ENCODE measurements at places on chromosomes 4 and X.

GRCh38 chr4:11415409-11416070 is 13.2 kb downstream of the HS3ST1 start:
- DNase-seq: no peak

GRCh38 chr4:132737344-132737743 is 411.8 kb upstream of the PCDH10 start:
- DNase-seq: no peak

- no peak for DNase-seq
Observed at GRCh38 chrX:153925739-153926551, at the start of gene ARHGAP4. Gene ARHGAP4, minus strand, starts transcription at chrX:153926264. Its CDS starts 62 bp downstream, at chrX:153926202.

DNA sequence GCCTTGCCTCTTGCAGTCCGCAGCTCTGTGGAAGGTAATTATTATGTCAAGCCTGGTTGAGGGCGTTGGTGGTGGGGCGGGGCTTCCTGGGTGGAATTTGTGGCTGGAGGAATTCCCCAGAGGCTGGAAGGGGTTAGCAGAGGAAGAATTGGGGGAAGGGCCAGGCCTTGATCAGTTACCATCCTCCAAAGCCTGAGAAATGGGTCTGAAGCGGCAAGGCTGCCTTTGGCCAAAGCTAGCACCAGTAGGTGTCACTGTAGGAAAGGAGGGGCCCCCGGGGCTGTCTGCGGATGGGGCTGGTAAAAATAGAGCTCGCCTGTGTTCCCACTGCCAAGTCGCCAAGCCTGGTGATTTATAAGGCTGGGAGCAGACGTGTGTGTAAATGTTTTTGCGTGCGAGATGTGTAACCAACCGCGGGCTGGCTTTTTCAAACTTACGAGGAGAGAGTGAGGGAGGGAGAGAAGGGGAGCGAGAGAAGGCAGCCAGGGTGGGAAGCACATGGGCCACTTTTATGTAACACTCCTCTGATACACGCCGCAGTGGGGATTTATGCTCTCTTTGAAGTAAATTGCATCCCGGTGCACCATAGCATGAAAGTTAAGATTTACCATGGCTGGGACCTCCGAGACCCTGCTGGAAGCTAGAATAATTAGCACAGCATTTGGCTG is 367.0 kb downstream of the BCOR start:
- DNase-seq: peak; percentile 86

DNA sequence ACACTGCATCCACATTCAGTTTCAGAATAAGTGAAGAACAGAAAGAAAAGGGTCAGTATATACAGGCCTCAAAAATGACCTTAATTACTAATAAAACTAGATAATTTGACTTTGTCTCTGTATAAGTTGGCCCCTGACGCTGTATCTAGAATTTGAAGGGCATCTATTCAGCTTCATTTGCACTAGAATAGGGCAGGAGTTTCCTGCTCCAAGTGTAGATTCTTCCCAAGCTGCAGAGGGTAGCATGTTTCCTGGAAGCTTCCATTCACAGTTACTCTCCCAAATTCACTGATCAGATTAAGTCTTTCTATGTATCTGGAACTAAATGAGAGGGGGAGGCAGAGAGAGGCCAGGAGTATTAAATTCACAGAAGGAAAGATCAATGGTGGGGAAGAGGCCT is 90.9 kb downstream of the GC start:
- DNase-seq: no peak

DNA sequence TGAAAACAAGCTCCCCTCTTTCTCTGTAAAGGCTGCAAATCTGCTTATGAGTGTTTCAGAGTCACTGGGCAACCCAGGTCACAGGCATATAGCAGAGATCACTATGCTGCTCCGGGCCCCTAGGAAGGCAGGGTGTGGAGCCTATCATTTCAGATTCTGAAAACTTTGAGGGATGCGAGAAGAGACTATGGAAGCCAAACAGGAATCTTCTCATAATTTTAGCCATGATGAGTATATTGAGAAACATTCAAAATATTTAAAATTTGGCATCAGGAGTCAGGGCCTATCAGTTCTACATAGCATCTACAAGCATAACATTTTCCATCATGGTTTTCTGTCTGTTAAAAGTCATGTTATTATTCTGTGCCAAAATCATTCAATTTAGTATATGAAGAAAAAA is 61.7 kb upstream of the ATXN3L start:
- no peak for DNase-seq

DNA sequence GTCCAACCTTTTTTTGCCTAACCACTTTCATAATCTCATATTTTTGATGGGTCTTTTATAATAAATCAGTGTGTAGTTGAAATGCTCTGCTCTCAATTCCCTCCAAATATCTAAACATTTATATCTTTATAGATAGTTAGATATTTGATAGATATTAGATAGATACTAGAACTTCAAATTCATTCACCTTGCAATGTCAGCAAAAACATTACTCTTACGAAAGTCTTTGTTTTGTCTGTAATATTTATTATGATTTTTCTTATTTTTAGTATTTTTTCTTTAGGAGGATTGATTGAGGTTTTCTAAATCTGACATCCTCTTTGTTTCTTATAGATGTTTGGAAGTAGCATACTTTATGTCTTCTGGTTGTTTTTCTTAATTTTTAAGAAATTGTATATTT is 2563.6 kb downstream of the PCDH7 start:
- no peak for DNase-seq

GRCh38 chrX:73766431-73766795 is 203.4 kb downstream of the CHIC1 start:
- DNase-seq: no peak

DNA sequence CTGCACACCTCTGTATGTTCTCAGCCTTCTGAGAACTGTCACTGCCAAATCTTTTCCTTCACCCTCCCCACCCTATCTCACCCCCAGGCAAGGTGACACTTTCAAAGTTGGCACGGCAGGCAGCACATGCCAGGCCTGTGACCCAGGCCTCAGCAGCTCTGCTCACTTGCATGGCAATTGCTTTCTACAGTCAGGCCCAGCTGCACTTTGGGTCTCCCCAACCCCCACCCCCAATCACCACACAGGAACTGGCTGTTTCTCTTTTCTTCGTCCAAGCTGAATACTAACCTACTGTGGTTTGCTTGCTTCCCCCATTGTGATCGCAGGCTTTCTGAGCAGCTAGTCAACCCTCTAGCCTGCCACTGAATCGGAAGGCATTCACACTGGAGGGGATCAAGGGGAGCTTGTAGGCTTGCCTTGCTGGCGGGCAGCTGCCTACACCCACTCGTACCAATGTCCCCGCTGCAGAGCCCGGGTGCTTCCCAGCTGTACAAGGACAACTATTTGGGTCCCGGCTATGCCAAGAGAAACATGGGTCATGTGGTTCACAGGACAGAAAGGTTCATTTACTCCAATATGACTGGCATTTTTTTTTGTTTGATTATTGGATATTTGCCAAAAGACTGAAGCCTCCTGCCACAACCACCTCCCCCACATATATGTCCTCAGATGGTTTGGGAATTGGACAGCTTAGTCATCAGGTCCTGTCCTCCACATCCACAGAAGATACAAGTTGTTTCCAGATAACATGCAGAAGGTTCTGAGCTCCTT is 28.1 kb downstream of the SLC25A43 start:
- DNase-seq: no peak

- no peak for DNase-seq
Observed at GRCh38 chrX:82945332-82945731, 562.8 kb upstream of the POU3F4 start.

DNA sequence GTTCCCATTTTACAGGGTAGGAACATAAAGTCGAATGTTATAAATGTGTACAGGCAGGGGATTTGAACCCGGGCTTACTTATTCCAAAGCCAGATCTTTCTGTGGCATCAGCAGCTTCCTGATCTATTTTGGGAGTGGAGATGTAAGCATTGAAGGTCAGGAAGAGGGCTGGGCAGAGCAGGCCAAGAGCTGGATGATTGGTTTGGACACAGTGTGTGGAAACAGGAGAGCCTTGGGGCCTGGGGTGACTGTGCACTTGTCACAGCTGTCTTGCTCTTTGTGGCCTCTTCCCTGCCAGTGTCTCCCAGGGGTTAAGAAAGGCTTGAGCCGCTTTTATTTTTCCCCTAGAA is 127.9 kb upstream of the ENPP6 start:
- DNase-seq: peak; percentile 81

- no peak for DNase-seq
Observed at GRCh38 chr4:154049457-154050181, 260.7 kb upstream of the SFRP2 start.

DNA sequence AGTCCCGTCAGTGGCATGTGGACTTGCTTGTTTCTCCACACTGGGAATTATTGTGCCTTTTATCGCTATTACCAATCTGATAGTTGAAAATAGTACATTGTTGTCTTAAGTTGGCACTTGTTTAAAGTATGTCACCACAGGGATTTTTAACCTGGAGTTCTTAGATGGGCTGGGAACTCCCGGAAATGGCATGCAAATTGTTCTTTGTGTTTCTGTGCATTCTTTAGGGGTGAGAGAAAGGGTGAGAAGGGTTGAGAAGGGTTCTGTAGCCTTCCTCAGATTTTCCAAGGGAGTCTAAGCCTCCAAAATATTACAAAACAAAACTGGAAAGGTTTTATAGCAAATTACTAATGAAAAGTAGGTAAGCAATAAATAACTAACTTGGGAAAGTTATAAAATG is 176.9 kb downstream of the ZIC3 start:
- no peak for DNase-seq

DNA sequence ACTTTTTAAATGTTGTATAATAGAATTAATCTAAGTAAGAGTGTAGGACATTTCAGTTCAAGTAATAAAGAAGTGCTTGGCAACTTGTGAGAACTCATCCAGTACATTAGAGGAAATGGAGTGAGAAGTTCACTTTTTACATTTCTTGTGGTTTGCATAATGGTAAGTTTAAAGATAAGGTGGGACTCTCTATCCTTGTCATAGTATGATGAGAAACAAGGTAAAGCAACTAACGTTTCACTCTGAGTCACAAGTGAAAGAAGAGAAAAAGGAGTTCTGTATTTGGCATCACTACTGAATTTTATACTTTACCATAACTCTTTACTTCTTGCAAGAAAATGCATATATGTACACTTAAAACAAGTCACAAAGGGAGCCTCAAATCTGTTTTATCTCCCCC is 219.4 kb downstream of the SLC4A4 start:
- DNase-seq: no peak

DNA sequence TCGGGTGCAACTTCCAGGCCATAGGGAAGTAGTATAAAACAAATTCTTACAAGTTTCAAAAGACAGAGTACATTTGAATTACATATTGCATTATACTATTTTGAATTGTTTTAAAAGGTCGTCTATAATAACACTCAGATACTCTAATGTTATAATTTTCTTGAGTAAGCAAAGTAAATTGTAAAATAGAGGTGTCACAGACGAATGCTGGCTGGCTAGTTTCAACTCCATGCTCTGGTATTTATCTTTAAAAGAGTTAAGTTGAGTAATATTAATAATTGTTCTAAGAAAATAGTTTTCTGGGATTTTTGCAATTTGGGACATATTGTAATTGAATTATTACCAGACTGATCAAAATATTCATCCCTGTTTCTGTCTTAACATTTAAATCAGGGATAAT is 764.9 kb downstream of the TECRL start:
- DNase-seq: no peak

GRCh38 chr4:120672076-120672475 is 250.4 kb downstream of the PRDM5 start:
- DNase-seq: no peak

DNA sequence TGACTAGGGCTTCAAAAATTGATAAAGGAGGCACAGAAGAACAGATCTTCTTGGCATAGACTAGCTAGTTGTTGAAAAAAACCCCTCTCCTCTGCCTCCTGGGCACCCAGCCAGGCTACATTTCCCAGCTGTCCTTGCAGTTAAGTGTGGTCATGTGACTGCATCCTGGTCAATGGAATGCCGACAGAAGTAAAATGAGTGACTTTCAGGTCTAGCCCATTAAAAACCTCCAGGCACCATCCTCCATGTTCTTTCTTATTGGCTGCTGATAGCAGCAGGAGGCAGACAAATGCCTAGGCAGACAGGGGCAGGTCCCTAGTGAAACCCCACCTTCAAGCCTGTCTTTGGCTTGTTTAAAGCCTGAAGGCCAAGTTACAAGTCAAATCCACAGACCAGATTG is 35.3 kb downstream of the ATXN3L start:
- no peak for DNase-seq

DNA sequence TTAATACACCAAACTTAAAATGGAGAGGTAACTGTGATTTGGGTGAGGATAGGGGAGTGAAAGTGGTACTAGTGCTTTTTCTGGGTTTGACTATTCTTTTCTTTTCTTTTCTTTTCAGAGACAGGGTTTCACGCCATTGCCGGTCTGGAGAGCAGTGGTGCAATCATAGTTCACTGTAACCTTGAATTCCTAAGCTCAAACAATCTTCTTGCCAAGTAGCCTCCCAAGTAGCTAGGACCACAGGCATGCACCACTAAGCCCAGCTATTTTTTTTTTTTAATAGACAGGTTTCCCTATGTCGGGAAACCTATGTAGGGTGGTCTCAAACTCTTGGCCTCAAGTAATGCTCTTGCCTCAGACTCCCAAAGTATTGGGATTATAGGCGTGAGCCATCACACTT is 3.0 kb upstream of the ARMCX4 start:
- DNase-seq: no peak

GRCh38 chrX:123835661-123836371 is 24.0 kb upstream of the XIAP start:
- no peak for DNase-seq

- DNase-seq: no peak
Observed at GRCh38 chrX:31036895-31037294, 34.9 kb downstream of the FTHL17 start.

DNA sequence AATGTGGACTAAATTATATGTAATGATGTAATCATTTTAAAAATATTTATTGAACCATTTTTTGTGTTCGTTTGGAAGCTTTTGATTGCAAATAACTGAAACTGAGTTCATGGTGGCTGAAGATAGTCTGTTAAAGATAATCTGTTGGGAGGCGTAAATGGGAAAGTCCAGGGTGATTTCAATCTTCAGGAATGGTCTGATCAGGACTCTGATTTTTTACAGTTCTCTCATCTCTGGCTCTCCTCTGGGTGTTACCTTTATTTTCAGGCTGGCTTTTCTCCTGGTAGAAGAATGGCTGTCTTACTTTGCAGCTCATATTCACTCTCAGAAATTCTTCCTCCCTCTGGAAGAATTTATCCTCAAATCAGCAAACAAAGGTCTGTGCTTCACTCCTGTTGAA is 199.0 kb upstream of the LEF1 start:
- DNase-seq: no peak

Data from right atrium auricular region (tissue), 2 donors.